ENCODE measurements at places on chromosomes 1 and 21. TPM values are rescaled to one million over a fixed set of nuclear protein-coding genes. Genes with fewer than 3 reads are reported as not detected.

DNA sequence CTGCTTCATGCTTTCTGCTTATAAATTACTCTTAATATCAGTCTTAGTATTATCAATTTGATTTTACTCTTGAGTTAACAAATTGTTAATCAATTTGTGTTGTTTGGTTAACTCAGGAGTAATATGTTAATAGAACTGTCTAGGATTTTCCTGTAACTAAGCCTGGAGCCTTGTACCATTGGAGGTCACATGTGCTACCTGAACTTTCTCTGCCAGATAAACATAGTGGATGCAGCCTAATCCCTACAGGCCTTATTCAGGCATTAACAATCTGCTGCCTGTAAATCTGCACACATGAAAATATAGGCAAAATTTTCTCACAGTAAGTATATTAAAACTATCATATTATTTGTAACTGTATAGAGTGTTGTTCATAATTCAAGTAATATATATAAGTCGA lies 47.1 kb upstream of the TMPRSS2 start:
- H3K27me3 ChIP-seq: peaks cover 25% of the 10 kb centered on the region
- no peak overlapping the region for H3K27ac ChIP-seq
- H3K4me3 ChIP-seq: no peak overlapping the region
- no peak for DNase-seq
- no peaks in the 10 kb centered on the region for H3K36me3 ChIP-seq

DNA sequence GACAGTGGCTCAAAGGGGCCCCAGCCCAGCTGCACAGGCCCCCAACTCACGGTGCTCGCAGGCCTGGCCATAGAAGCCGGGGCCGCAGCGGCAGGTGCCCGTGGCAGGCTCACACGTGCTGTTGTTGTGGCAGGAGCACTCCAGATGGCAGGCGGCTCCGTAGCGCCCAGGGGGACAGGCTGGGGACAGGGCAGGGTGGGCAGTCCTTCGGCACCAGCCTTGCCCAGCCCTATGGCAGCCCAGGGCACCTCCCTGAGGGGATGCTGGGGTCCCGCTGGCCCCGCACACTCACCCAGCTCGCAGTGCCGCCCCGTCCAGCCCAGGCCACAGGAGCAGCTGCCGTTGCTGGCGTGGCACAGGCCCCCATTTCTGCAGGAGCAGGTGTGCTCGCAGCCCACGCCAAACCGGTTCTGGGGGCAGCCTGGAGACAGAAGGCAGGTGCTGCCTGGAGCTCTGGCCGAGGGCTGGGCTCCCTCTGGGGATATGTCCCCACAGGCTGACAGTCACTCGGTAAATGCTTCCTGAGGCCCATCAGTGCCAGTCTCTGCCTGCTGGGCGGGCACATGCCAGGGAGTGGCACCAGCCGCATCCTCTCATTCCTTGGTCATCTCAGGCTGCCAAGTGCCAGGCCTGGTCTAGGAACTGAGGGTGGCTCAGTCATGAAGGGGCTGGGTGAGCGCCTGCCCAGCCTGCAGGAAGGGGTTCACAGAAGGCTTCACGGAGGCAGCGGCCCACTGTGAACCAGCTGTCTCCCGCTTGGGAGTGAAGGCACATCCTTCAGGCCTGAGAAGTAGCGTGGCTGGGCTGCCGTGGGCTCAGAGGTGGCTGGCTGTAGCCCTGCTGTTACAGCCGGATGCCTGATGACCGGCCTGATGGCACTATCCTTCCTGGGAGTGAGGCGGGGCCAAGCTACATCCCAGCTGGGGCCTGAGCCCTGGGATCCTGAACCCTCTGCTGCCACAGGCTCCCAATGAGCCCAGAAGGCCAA lies 40.1 kb downstream of the ARHGEF16 start:
- no peak for DNase-seq
- no peaks in the 10 kb centered on the region for H3K36me3 ChIP-seq
- H3K4me1 ChIP-seq: peaks cover 3% of the 10 kb centered on the region
- H3K4me3 ChIP-seq: no peak overlapping the region

DNA sequence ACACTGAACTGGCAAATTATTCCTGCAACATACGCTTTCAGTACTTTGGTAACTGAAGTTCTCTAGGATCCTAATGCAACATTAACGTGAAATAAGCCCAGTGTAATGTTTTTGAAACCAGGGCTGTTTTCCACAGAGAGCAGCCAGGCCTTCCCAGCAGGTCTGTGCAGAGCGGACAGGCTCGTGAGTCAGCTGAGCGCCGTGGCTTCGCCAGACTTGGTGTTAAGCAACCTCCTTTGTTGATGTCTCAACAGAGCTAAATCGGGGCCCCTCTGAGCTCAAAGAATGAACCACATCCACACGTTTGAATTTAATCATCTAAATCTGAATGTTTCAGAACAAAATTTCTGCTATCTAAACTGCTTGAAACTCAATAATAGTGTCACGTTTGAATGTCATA lies 181.8 kb upstream of the FMN2 start:
- H3K4me3 ChIP-seq: no peak overlapping the region
- H3K4me1 ChIP-seq: no peaks in the 10 kb centered on the region
- no peak for DNase-seq
- no peaks in the 10 kb centered on the region for H3K36me3 ChIP-seq

DNA sequence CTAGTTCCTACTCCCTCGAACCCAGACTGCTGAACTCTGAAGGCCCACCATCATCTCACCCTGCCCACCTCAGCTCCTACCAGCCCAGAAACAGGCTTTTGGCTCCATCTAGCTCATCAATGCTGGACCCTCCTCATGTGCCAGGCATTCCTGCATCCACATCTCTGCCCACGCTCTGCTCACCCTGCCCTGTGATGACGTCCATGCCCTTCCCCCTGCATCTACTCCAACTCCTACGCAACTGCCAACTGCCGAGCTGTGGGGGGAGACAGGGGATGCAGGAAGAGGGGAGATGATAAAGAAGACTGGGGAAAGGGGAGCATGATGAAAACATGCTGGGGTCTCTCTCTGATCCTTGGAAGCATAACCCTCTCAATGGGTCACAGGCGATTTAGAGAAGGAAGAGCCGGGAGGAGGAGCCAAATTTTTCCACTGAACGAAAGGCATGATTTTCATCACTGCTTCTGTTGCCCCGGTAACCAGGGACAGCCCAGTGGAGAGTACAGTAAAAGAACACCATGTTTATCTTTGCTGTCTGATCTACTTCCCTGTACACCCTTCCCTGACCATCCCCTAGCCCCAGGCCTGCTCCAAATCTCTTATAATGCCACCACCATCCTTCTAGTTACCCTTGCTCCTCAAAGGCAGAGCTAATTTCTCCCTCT lies 44.3 kb downstream of the CD34 start:
- peaks cover 14% of the 10 kb centered on the region for H3K36me3 ChIP-seq
- H3K27ac ChIP-seq: peak overlapping the region; percentile 99
- H3K27me3 ChIP-seq: no peaks in the 10 kb centered on the region

PTPN7 gene
- total RNA-seq: 0.44 TPM

DNA sequence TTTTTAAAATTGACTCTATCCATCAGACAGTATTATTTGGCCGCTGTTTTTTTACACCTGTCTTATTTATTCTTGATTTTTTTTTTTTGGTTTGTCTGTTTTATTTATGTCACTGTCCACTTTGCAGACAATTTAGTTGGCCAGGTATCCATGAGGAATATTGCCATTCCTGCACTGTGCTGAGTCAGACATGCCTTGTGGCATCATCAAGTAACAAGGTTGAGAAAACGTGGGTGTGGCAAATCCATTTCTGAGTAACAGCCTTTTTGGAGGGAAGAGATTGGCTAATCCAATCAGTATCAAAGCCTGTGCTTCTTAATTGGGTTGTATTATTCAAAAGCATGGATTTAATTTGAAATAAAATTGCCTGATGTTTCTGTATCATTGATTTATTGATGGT lies 463.1 kb downstream of the USP25 start:
- H3K36me3 ChIP-seq: no peaks in the 10 kb centered on the region
- H3K27ac ChIP-seq: no peak overlapping the region
- H3K4me1 ChIP-seq: peaks cover 29% of the 10 kb centered on the region

GRCh38 chr1:41738475-41738874 lies 180.2 kb downstream of the HIVEP3 start:
- no peak overlapping the region for H3K27ac ChIP-seq
- peak overlapping the region; percentile 8 for H3K4me3 ChIP-seq
- H3K4me1 ChIP-seq: peaks cover 38% of the 10 kb centered on the region
- DNase-seq: no peak
- no peaks in the 10 kb centered on the region for H3K36me3 ChIP-seq
- no peaks in the 10 kb centered on the region for H3K27me3 ChIP-seq

DNA sequence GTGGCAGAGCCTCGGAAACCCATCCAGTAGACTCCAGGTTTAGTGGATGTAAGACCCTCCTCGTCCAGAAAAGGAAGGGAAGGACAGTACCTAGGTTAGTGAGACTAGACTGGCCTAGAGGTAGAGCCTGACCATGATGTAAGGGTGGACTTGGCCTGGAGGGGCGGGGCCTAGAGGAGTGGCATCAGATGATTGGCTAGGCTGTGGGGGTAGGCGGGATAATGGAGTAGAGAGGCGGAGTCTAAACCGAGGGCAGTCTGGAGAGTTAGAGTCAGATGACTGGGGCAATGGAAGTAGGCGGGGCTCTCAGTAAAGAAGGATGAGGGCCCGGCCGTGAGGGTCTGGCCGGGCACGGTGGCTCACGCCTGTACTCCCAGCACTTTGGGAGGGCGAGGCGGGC lies 70.1 kb downstream of the EPHB2 start:
- no peak overlapping the region for H3K4me3 ChIP-seq
- no peak overlapping the region for H3K27ac ChIP-seq
- H3K4me1 ChIP-seq: peaks cover 5% of the 10 kb centered on the region
- no peaks in the 10 kb centered on the region for H3K36me3 ChIP-seq
